ENCODE measurements at places on chromosomes 6 and 20.

DNA sequence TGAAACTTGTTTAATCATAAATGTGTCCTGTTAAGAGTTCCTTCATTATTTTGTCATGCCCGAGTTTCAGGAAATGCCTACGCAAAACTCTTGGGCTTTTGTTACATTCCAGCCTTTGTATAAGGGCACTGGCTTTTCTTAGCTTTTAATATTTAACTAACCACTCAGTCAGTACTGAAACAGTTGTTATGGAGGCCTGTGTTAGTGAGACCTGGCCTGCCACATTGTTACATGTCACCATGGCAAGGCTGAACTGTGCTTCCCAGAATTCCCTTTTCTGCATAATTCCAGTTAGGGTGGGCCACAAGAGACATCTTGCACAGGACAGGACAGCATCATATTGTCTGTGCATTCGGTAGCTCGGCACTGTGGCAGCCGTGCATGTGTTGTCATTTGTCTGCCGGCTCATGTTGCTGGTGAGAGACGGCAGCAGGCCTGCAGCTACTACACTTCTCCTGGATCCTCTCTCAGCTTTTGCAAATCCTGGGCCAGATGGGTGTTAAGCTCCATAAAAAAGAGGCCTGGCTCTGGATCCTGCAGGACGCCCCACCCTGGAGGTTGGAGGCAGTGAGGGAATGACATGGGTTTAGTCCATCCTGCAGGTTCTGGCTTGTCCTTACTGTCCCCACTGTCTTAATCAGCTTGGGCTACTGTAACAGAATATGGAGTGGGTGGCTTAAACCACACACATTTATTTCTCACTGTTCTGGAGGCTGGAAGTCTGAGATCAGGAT, 128.8 kb upstream of the DTNBP1 start:
- no peak for DNase-seq

DNA sequence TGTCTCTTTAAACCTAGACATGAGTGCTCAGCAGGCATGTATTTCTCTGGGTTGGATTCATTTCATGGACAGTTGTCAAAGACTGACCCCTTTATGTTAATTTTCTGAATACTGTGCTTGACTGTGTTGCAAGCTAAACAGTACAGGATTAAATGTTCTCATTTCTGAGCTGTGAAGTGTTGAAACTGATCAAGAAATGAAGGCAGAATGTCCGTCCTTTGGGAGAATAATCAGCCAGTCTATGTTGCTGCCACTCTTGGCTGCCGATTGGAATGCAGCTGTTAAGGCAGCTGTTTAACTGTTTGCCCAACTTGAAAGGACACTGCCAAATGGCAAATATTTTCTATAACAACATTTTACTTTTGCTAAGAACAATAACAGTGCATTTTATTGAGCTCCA, 87.3 kb downstream of the CEP57L1 start:
- DNase-seq: no peak

- DNase-seq: no peak
Measured at GRCh38 chr20:58162986-58163385, 65.5 kb downstream of the ANKRD60 start.

- DNase-seq: no peak
Measured at GRCh38 chr20:14989535-14990290, 652.3 kb upstream of the FLRT3 start.
